ENCODE measurements at places on chromosomes 16 and 17. TPM values are rescaled to one million over a fixed set of nuclear protein-coding genes. Genes with fewer than 3 reads are reported as not detected.

NPIPA5 gene
- 0.92 TPM for total RNA-seq

CD300LF gene
- total RNA-seq, result not detected

BRIP1 gene
- total RNA-seq, result 2.4 TPM

CTRB2 gene
- total RNA-seq, result not detected

GAST gene
- not detected for total RNA-seq

KRT12 gene
- not detected for total RNA-seq

NPB gene
- 1.5 TPM for total RNA-seq

CES1 gene
- total RNA-seq, result not detected

TP53 gene
- 43.6 TPM for total RNA-seq

LRRC46 gene
- total RNA-seq, result not detected

RILP gene
- 3.9 TPM for total RNA-seq

CDRT4 gene
- total RNA-seq, result 4.0 TPM

USP43 gene
- total RNA-seq, result not detected

TSPAN10 gene
- 2.1 TPM for total RNA-seq

BCL6B gene
- total RNA-seq, result not detected

IL21R gene
- 0.30 TPM for total RNA-seq

TBC1D3G gene
- not detected for total RNA-seq

TPSD1 gene
- total RNA-seq, result not detected

RRAD gene
- total RNA-seq, result 37.4 TPM

HOXB7 gene
- 3.3 TPM for total RNA-seq

TMEM238L gene
- total RNA-seq, result not detected

PARD6A gene
- 1.2 TPM for total RNA-seq

PHOSPHO1 gene
- 0.30 TPM for total RNA-seq

KRT20 gene
- total RNA-seq, result not detected

EXOC3L1 gene
- total RNA-seq, result not detected

LGALS3BP gene
- 820 TPM for total RNA-seq

ICAM2 gene
- total RNA-seq, result 4.2 TPM

SDF2 gene
- total RNA-seq, result 79.6 TPM

CCP110 gene
- 11.0 TPM for total RNA-seq

HASPIN gene
- total RNA-seq, result 4.1 TPM

RAC3 gene
- total RNA-seq, result 25.3 TPM

ITGAD gene
- not detected for total RNA-seq

EVPL gene
- total RNA-seq, result not detected

PLD6 gene
- total RNA-seq, result 1.8 TPM
